ENCODE measurements at places on chromosomes 3 and 15.

DNA sequence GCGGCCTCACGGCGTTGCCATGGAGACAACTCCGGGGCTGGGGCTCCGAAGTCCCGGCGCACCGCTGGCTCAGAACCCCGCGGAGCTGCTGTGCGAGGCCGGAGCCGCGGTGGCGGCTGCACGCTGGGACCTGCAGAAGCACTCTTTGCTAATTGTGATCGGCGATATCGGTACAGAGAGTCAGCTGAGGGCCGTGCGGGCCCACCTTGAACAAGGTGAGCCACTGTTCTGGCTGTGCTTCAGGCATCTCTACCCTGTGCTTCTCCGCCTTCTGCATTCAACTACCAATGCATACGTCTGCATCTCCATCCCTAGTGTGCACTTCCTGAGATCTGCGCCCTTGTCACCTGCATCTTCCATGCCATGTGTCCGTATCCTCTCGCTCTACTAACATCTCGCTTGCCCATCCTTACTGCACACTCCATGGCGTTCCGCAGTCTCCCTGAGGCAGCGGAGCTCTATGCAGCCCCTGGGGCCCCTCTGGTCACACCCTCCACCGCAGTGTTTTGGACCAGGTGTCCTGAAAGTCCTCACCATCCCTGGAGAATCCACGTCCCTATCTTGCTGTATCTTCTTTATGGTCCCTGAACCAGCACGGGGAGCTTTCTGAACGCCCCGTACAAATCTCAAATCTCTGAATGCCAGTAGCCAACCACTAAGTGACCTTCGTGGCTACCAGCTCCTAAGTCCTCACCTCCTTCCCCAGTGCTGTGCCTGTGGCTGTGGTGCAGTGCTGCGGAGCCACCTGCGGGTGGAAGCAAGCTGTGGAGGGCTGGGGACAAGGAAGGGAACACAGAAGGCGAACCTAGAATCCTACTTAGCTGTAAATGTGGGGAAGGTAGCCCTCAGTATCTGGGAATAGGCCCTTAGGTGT, 6.2 kb upstream of the MAP1A start:
- DNase-seq, result no peak

DNA sequence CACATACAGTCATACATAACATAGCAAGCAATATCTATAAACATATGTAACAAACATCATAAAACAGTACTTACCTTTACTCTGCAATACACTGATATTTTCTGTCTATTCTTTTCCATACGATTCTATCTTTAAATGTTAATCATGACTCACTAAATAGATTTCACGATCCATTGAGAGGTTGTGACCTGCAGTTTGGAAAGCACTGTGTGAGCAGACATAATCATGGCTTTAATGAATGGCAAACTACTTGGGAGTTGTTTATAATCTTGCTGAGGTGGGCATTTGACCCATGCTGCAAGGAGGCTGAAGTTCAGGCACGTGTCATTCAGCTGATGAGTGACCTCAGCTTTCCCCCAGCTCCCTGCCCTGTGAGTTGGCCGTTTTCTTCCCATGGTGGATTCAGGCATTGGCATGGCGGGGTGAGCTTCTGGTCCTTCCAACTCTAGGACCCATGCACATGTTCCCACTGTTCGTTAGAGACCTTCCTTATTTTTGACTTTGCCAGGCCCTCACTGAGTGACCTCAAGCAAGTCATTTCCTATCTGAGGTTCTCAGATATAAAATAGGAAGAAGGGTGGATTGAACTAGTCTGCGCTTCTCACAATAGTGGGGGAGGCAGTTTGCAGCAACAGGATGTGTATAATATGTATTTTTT, 41.7 kb downstream of the PAQR5 start:
- DNase-seq, result no peak

DNA sequence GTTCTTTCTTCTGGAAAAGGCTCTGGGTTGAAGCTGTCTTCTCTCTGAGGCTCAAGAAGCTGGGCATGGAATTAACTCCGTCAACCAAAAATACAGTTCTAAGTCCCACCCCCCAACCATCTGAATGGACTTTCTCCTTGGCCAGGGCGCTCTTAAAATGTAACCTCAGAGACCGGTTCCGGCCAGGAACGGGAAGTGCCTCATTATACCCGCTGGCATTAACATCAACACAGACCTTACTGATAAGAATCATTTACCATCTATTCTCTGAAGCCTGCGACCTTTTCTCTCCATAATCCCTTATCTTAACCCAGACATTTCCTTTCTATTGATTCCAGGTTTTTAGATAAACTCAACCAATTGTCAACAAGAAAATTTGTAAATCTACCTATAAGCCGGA, 64.7 kb downstream of the ATP1B3 start:
- no peak for DNase-seq

- DNase-seq, result no peak
Observed at GRCh38 chr3:139319428-139320402, 24.1 kb upstream of the MRPS22 start.

DNA sequence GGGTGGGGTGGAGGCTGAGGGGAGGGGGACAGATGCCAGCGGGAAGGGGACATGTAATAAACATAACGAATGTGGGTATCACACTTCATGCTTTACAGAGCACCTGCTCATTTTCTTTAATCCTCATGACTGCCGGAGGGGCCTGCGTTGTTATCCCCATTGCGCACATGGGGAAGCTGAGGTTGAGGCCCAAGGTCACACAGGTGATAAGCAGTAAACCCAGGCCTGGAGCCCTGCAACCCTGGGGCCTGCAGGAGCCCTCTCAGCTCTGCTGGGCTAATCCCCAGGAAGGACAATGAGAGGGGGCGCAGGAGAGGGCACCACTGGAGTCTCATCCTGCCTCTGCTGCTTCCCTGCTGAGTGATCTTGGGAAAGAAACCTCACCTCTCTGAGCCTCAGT, 64.3 kb downstream of the MEGF11 start:
- no peak for DNase-seq

DNA sequence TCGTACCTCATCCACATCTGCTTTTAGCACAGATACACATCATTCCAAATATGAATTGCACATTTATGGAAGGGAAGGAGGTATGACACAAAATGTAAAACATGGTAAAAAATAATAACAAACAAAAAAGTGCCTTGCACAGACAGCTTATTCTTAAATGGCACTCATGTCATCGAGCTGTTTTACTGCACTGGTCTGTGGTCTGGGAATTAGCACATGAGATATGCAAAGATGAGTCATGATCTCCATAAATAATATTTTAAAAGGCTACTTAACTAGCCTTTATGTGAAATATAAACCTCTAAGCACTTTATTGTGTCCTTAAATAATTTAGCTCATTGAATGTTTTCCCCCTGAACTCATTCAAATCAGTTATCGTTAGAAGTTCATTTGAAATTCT, 142.2 kb upstream of the ZNF385D start:
- no peak for DNase-seq

DNA sequence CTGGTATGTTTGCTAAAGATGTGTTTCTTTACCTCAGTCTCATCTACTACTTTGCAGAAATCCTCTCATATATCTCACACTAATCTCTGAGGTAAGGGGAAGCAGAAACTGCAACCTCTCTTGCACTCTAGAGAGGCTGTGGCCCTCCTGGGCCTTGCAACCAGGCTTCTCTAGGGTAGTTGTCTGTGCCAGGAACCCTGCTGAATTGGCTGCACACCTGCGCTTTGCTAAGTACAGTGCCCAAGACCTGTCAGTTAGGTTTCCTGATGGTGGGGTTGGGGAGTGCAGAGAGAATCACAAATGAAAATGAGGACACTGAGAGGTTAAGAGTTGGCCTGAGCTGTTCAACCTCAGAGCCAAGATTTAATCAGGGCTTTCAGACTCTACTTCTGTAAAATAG, 117.2 kb upstream of the PLXNA1 start:
- no peak for DNase-seq

GRCh38 chr3:99648516-99648915, 10.1 kb downstream of the COL8A1 start:
- DNase-seq, result no peak

GRCh38 chr15:67103869-67104268, 38.5 kb downstream of the SMAD3 start:
- no peak for DNase-seq

DNA sequence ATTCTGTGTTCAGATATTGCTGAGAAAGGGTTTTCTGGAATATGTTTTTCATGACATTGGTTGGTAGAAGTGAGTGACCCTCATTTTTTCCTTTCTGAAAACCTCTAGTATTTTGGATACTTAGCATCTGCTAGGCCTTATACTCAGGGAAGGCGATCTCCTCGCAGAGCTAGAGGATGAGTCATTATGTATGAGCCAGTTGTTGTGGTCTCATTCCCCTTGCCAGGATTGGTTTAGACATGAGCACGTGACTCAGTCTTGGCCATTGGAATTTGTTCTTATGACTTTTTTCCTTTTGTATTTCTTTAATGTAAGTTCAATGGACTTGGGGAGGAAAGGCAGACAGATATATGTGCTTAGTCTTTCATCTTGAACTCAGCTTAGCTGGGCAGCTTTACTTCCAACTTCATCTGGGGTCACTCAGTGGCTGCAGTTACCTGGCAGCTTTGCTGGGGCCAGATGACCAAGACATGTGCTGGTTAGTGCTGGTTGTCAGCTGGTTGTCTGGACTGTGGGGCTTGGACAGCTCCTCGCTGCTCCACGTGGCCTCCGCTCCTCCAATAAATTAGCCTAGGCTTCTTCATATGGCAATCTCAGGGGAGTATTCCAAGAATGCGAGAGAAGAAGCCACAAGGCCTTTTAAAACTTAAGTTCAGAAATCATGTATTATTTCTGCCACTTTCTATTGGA, 207.5 kb downstream of the IL20RB start:
- DNase-seq, result no peak

GRCh38 chr3:172145031-172145686, 105.8 kb downstream of the FNDC3B start:
- DNase-seq, result no peak

DNA sequence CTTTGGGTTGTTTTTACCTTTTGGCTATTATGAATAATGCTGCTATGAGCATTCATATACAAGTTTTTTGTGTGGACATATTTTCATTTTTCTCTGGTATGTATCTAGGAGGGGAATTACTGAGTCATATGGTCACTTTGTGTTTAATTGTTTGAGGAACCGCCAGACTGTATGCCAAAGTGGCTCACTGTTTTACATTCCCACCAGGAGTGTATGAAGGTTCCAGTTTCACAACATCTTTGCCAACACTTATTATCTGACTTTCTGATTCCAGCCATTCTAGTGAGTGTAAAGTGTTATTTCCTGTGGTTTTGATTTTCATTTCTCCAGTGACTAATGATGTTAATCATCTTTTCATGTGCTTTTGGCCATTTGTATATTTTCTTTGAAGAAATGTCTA, 51.8 kb downstream of the CMTM7 start:
- DNase-seq, result no peak

DNA sequence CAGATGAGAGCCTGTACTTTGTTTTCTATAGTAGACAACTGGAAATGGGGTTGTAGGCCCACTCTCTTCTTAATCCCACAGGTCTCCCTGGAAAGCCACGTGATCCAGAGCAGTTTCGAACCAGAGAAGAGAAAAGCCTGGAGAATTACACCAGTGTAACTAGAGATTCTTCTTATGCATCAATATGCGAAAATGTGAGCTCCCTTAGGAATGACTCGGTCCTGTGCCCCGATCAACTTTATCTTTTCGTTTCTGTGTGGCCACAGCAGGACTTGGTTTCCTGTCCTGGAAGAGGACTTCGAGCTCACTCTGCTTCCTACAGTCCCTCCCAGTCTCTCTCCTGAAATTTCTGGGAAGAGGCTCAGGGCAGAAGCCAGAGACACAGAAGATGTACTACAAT, 73.8 kb upstream of the TPM1 start:
- DNase-seq, result no peak

GRCh38 chr3:50584391-50584790, 15.1 kb downstream of the HEMK1 start:
- no peak for DNase-seq

DNA sequence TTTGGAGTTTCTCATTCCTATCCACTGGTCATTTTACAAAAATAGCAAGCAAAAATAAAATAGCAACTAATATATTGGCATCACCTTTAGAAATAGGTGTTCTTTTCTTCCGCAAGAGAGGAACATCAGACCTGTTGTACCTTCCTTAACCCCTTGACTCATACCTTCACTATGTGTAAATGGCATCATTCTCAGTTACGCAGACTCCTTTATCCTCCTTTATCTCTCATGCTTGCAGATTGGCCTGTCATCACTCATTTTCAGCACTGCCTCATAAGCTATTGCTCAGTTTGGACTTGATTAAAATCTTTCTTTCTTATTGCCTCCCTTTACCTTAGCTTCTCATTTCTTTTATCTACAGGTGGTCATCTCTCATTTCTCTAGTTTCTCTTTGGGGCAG, 21.4 kb downstream of the ARHGEF26 start:
- no peak for DNase-seq

- DNase-seq, result no peak
Observed at GRCh38 chr3:85102781-85103180, 144.0 kb downstream of the CADM2 start.

GRCh38 chr3:150635526-150635925, 32.4 kb downstream of the SELENOT start:
- DNase-seq, result no peak

DNA sequence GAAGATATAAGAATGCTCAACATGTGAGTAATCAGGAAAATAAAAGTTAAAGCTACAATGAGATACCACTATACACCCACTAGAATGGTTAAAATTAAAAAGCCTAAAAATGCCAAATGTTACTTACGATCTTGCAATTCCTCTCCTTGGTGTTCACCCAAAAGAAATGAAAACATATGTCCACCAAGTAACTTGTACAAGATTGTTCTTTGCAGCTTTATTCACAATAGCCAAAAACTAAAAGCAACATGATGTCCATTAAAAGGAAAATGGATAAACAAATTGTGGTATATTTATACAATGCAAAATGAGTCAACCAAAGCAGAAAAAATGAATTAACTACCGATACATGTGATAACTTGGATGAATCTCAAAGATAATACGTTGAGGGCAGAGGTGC, 301.6 kb upstream of the THBS1 start:
- no peak for DNase-seq

DNA sequence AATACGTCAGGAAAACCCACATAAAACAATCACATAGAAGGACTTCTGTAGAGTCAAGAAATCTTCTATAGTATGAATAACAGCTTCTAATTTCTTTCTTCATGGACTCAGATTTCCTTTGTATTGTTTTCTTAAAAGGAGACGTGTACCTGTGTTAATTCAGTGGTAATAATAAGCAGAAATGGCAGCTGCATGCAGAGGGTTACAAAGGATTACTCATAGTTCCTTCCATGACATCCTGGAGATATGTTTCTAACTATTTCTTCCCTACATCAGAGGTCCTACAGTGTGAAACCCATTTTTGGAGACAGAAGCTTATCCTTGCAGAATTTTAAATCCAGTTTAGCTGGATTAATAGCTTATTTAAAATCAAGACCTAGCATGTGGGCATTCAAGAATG, 36.1 kb downstream of the FBXL22 start:
- DNase-seq, result no peak

DNA sequence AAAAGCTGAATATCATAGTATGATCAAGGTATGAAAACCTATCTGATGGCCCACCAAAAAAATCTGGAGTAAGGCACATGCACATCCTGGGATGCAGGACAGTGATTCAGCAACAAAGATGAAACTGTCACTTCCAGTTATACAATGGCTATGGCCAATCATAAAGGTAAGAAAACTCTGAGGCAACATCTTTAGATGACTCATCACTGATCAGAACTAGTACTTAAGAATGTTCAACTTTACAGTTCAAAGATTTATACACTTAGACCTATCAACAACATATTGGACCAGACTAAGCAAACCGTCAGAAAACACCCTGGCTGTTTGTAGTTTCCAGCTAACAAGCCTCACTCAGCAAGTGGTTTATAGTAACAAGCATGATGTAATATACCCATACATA, 21.3 kb upstream of the PLCH1 start:
- no peak for DNase-seq

All from stimulated activated CD8-positive, alpha-beta memory T cell treated with anti-CD3 and anti-CD28 coated beads, Interleukin-15, amount 100 ng/mL, for 1 hour (primary cell).